ENCODE measurements at places on chromosomes 12 and 14.
A peak's percentile ranks its signal among the peaks of the same experiment; 100 is the strongest.

- DNase-seq: no peak
Observed at GRCh38 chr12:27472604-27473003, 26.1 kb downstream of the SMCO2 start.

DNA sequence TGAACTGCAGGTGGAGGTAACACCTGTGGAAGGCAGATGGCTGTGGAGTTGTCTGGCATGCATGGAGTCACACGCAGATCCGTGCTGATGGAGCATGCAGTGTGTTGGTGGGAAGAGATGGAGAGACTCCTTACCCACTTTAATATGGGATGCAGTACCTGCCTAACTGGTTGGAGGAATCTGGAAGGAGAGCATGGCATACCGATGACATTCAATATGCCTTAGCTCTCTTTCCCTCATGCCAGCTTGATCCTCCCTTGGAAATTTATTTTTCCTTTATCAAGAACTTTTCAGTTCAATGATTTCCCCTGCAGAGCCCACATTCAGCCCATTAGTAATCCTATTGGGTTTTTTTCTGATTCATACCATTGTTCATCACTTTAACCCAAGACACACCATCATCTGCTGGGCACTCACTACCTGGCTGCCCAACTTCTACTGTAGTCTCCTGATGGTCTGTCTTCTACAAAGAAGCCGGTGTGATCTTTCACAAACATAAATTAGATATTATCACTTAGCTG, 25.9 kb upstream of the NR2C1 start:
- DNase-seq: no peak

DNA sequence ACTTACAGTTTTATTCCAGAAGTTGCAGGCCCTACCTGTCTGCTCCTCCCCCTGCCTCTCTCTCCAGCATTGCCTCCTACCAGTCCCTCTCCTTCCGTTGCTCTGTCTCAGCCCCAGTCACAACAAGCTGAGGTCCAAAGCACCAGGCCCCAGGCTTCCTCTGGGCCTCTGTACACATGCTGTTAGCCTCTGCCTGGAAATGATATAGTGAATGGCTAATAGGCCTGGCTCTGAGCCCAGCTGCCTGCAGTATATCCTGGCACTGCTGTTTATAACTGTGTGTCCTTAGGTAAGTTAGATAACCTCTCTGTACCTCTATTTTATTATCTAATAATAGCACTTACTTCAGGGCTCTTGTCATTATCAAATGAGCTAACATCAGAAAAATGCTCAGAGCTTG, 114.9 kb upstream of the PWP1 start:
- no peak for DNase-seq

- DNase-seq: peak; percentile 96
Observed at GRCh38 chr12:6825398-6826124, 2.6 kb upstream of the P3H3 start.

- DNase-seq: no peak
Observed at GRCh38 chr14:68679746-68680467, 113.0 kb downstream of the ZFP36L1 start.

DNA sequence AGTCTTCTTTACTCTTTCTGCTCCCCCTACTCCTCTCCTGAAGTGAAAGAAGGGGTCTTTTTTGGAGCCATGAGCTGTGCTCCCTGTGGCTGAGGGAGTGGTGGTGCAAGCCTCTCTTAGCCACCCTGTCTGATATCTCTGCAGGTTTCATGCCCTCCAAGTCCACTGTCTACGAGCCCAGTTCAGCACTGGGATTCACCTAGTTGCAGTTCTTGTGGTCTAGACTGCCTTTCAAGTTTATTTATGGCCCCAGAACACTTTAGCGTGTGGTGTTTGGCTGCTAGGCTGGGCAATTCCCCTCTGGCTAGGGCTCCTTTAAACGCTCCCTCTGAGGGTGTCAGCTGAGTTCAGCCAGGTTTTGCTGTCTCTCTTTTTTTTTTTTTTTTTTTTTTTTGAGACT, 908.6 kb downstream of the TRHDE start:
- no peak for DNase-seq

- no peak for DNase-seq
Observed at GRCh38 chr14:90782892-90783291, 33.3 kb downstream of the TTC7B start.

GRCh38 chr14:85852906-85853305, 323.0 kb downstream of the FLRT2 start:
- no peak for DNase-seq

DNA sequence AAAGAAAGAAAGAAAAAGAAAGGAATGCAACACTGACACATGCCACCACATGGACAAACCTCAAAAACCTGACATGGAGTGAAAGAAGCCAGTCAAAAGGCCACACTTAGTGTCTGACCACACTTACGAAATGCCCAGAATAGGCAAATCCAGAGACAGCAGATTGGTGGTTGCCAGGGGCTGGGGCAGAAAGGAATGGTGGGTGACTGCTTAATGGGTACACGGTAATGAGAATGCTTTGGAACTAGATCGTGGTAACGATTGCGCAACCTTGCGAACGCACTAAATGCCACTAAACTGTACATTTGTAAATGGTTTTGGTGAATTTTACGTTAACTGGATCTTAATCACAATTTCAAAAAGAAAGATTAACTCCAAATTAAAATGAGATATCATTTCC, 39.5 kb downstream of the SCARB1 start:
- no peak for DNase-seq

GRCh38 chr14:65958664-65959562, 527.3 kb upstream of the CCDC196 start:
- no peak for DNase-seq

- DNase-seq: no peak
Observed at GRCh38 chr14:54535126-54535525, 25.4 kb downstream of the CGRRF1 start.

GRCh38 chr14:57461777-57462320, 31.8 kb downstream of the CCDC198 start:
- DNase-seq: no peak

GRCh38 chr12:57091638-57092528, 3.0 kb downstream of the NAB2 start:
- DNase-seq: no peak

DNA sequence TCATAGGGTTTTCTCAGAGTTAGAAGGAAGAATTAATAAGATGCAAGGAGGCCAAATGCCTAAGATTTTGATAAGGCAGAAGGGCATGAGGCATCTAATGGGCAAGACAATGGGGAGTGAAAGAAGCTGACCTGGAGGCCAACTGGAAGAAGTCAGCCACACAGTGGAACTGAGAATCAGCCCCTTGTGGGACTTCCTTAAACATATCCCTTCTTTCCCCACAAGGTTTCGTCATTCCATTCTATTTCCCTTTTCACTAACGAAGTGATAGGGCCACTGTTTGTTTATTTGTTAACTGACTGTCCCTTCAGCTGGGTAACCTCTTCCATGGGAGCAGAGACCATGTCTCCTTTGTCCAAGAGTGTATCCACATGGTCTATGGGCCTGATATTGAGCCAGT, 86.2 kb downstream of the HELB start:
- DNase-seq: no peak

DNA sequence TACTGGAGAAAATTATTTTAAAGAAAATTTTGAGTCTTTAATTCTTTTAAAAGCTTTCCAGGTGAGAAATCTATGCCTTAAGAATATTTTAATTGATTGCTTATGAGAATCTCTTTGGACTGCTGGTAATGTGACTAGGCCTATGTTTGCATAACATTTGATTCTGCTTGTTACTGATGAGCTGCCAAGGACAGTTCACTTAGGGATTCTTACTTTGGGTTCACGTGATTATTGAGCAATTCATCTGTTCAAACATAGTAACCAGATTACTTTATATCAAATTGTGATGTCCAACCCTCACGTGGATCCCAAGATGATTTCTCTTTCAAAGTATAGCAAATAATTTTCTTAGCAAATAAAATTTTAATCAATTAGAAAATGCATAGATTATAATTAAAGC, 27.4 kb upstream of the ABCD2 start:
- no peak for DNase-seq

- no peak for DNase-seq
Observed at GRCh38 chr12:96208346-96208745, 14.2 kb downstream of the ELK3 start.

DNA sequence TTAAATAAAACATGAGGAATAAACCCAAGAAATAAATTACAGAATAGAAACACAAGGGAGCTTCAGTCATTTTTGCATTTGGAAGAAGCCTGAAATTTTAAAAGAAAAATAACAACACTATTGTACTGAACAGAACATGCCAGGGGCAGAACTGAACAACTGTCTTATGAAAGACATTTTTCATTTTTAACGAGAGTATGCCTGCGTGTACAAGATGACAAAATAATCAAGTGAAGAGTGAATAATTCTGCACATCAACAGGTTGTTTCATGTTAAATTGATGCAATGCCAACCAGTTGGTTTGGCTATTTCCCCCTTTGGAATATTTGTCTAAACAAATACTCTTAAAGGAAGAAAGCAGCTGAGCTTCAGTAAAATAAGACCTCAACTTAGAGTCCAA, 103.3 kb upstream of the BTG1 start:
- no peak for DNase-seq

- DNase-seq: no peak
Observed at GRCh38 chr14:74841230-74842207, 34.4 kb downstream of the PROX2 start.

- no peak for DNase-seq
Observed at GRCh38 chr12:3965046-3965445, 91.8 kb upstream of the PARP11 start.

GRCh38 chr14:59140106-59140843, 48.2 kb upstream of the DAAM1 start:
- DNase-seq: no peak

- DNase-seq: no peak
Observed at GRCh38 chr12:46574847-46575246, 202.3 kb upstream of the SLC38A2 start.

DNA sequence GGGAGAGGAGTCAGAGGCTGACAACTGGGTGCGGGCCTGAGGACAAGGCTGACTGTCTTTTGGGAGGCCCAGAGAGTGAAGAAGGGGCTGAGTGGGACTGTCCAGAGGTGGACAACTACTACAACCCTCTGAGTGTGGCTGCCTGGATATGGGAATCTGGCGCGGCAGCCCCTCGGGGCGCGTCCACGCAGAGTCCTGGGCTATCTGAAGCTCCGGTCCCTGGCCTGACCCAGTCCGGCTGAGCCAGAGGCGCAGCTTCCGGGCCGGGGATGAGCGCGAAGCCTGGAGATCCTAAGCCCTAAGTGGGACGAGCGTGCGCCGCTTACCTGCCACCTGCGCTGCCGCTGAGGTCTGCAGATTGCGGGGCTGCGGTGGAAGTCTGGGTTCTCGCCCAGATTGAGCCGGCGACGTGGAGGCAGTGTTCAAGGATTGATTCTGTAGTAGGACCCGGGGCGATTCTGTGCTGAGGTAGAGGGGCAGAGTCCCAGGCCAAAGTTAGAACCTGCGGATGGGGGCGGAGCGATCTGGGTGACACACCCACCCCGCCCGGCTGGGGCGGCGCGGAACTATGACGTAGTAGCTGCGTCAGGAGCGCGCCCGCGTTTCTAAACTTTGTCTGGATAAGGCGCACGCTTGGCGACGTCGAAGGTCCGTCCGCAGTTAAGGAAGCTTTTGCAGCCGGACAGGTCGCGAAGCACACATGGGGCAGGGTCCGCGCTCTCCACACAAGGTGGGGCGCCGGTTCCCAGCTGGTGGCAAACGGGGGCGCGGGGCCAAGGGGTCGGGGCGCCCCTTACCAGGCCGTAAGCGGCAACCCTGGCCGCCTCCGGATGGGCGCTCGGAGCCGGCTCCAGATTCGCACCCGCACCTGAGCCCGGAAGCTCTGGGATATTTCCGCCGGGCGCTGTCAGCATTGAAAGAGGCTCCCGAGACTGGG, at the start of the genes DHRS1 and NOP9:
DHRS1 (minus strand) TSS at position 526 of the 937 bp plus-strand sequence. CDS start 674 bp downstream, outside the sequence.
NOP9 (plus strand) TSS at position 596 of the 937 bp plus-strand sequence; CDS start at position 701, 105 bp downstream.
- DNase-seq: peak; percentile 89

GRCh38 chr14:67079846-67080245, 109.4 kb upstream of the GARIN2 start:
- DNase-seq: no peak

DNA sequence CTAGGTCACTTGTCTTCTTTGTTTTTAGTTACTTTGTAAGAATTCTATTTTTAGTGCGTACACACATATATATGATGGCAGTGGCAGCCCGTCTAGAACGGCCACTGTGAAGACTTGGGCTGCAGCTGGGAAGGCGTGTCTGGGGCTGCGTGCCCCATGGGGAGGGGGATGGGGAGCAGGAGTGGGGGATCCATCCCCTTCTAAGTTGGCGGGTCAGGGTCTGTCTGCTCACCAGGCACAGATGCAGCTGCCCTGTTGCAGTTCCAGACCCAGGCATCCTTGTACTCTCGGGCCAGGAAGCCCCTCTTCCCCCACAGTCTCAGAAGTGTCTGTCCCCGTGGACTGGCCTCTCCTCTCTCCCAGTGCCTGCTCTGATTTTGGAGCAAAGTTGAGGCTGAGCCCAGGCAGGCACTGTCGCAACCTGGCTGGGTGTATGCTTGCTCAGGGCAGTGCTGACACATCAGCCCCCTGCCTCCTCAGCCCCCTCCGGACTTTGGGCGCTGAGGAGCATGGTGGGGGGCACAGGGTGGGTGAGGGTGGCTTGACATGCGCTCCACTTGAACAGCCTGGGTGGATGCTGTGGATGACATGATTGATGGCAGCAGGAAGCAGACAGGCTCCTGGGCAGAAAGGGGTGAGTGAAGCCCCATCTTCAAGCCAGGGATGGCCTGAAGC, 271.2 kb upstream of the NAV3 start:
- no peak for DNase-seq

DNA sequence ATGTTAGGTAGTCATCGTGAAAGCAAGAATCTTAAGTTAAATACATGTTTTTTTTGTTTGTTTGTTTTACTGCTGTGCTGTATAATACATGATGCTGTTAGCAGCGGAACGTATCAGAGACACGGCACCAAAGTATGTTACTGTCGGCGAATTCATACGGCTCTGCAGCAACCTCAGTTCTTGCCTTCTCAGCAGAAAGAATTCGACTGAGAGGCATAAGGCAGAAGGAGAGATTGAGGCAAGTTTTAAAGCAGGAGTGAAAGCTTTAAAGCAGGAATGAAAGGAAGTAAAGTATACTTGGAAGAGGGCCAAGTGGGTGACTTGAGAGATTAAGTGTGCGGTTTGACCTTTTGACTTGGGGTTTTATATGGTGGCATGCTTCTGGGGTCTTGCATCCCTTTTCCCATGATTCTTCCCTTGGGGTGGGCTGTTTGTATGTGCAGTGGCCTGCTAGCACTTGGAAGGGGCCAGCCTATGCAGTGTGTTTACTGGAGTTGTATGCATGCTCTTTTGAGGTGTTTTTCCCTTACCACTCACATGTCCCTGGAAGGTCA, 23.7 kb downstream of the LEMD3 start:
- DNase-seq: no peak

GRCh38 chr14:28755198-28755815, 11.3 kb upstream of the FOXG1 start:
- DNase-seq: no peak

GRCh38 chr12:13293096-13293495, 96.6 kb downstream of the EMP1 start:
- no peak for DNase-seq

DNA sequence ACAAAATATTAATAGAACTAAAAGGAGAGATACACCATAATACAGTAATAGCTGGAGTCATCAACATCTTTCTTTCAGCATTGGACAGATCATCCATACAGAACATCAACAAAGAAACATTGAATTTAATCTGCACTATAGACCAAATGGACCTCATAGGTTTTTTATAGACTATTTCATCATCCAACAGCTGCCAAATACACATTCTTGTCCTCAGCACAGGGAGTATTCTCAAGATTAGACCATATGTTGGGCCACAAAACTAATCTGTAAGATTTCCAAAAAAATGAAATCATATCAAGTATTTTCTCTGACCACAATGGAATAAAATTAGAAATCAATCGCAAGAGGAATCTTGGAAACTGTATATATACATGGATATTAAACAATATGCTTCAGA, 86.9 kb downstream of the FSCB start:
- no peak for DNase-seq

All from neural crest cell (in vitro differentiated cells).